Pons (tissue), 1 donor: ENCODE measurements at places on chromosomes 2 and 18.

DNA sequence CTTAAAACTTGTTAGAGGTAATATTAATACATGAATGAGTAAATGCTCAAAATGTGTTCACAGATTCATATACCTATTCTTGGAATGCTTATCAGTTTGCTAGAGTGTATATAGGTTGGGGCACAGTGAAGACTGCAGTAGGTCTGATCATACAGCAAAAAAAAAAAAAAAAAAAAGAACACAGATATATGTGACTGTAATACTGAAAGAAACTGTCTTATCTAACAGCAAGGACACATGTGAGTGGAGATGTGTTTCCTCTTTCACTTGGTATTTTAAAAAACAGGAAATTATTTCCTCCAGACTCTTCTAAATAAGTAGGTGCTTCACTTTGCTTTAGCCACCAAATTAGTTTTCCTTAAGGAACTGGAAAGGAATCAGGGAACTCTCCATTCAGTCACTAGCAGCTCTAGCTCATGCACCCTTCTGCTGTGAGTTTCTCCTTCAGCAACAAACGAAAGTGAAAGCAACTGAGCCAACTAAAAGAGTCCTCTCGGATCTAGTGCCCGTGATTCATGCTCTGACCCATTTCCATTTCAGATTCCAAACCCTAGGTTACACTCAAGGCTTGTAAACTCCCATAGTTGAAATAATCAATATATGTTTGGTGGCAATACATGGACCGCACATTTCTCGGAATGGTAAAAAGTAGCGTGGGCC, 98.5 kb downstream of the DSEL start:
- peak; percentile 21 for DNase-seq

GRCh38 chr2:107062599-107063220, 176.7 kb upstream of the ST6GAL2 start:
- DNase-seq: peak; percentile 26

DNA sequence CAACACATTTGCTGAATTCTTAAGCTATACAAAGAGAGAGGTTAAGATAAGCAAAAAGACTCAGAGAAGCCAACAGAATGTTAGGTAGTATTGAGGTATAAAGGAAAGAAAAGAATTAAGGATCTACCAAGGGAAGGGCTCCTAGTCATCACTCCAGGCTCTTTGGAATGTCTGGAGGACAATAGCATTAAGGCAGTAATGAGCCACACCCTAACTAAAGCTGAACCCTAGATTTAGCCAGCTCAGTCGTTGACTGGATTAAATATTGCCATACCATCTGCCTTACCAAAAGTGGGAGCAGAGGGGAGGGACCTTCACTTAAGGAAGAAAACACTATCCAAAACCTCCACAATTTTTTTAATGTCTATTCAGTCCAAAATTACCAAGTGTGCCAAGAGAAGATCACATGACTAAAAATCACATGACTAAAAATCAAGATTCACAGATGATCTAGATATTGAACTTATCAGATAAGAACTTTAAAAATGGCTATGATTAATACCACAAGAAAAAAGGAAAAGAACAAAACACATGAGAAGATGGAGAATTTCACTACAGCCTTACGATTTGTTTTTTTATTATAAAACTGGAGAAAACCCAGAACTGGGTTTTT, 59.7 kb downstream of the EXOC6B start:
- no peak for DNase-seq

- peak; percentile 44 for DNase-seq
These were observed 43.3 kb upstream of the SERPINB2 start for GRCh38 chr18:63844254-63844653.

GRCh38 chr2:67871686-67872412, 191.0 kb downstream of the C1D start:
- DNase-seq: no peak

DNA sequence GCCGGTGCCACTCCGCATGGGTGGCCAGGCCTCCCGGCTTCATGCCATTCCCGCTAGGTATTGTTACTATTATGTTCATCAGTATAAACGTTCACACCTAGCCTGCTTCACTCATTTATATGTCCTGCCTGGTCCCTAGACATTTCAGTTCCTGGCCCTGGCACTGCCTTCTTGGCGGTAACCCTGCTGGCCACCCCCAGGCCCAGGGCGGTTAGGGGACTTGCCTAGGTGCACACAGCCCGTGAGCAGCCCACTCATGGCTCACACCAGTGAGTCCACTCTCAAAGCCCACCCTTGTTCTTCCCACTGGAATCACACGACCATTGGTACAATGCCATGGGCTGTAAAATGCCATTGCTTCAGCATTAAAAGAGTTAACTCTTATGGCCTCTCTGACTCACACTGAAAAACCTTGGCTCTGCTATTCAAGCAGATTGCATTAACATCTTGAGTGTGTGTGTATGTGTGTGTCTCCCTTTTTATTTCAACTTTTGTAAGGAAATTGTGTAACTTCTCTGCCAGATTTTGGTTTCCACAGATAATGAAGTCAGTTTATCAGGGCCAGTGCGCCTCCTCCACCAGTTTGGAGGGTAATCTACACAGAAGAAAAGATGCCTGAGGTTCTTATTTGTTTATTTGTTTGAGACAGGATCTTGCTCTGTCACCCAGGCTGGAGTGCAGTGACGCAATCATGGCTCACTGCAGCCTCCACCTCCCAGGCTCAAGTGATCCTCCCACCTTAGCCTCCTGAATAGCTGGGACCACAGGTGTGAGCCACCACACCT, 74.2 kb downstream of the RAB31 start:
- no peak for DNase-seq

DNA sequence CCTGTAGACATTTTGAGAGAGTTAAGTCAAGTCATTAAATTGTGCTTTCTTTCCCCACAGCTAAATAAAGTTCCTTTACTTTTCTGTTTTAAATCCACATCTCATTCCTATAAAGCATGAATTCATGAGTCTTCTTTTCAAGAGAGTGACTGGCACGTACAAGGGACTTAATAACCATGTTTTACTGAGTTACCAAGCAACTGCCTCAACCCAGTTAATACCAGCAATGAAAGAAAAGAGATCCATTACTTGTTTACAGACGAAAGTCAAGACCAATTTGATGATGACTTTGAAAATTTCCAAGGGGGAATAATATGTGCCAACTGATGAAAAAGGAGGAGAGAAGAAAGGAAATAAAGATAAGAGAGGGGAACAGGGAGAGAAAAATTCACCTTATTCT, 1082.5 kb upstream of the GYPC start:
- DNase-seq: no peak

DNA sequence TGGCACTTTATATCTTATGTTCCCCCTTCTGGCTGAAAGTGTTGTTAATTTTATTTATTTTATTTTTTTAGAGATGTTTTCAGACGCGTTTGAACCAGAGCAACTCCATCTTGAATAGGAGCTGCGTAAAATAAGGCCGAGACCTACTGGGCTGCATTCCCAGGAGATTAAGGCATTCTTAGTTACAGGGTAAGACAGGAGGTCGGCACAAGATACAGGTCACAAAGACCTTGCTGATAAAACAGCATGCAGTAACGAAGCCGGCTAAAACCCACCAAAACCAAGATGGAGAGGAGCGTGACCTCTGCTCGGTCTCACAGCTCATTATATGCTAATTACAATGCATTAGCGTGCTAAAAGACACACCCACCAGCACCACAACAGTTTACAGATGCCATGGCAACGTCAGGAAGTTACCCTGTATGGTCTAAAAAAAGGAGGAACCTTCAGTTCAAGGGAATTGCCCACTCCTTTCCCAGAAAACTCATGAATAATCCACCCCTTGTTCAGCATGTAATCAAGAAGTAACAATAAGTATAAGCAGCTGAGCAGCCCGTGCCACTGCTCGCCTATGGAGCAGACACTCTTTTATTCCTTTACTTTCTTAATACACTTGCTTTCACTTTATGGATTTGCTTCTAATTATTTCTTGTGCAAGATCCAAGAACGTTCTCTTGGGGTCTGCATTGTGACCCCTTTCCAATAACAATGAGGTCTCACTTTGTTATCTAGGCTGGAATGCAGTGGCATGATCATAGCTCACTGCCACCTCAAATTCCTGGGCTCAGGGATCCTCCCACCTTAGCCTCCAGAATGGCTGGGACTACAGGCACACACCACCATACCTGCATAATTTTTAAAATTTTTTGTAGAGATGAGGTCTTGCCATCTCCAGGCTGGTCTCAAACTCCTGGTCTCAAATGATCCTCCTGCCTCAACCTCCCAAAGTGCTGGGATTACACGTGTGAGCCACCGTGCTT, 55.9 kb downstream of the CACNB4 start:
- DNase-seq: no peak

DNA sequence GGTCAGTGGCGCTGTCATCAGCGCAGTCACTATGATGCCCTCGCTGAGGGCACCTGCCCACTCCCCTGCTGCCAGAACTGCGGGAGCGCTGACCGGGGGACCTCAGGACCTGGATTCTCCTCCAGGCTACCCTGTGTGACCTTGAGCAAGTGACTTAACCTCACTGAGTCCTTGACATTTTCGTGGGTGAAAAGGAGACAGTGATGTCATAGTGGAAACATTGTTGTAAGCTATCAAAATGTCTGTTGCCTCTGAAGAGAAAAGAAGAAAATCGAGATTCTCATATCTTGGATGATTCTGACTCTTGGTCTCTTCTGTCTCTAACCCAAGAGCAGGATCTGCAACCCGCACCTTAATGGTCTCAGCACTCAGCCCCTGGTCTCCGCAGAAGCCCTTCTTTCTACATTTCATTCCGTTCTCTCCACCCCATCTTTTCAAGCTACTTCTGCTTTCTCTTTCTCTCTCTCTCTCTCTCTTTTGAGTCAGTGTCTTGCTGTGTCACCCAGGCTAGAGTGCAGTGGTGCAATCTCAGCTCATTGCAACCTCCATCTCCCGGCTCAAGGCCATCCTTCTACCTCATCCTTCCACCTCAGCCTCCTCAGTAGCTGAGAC, 978 bp upstream of the TUBA4A start:
- DNase-seq: no peak

- DNase-seq: peak; percentile 40
These were observed 675 bp downstream of the PRKD3 start for GRCh38 chr2:37323781-37324535.

- no peak for DNase-seq
These were observed 285.4 kb downstream of the ZNF516 start for GRCh38 chr18:76209597-76209996.

- DNase-seq: no peak
These were observed at the start of gene CXCR1 for GRCh38 chr2:218166791-218167190. Gene CXCR1 (minus strand): TSS chr2:218166962. CDS start chr2:218165211, 1,751 bp downstream.

DNA sequence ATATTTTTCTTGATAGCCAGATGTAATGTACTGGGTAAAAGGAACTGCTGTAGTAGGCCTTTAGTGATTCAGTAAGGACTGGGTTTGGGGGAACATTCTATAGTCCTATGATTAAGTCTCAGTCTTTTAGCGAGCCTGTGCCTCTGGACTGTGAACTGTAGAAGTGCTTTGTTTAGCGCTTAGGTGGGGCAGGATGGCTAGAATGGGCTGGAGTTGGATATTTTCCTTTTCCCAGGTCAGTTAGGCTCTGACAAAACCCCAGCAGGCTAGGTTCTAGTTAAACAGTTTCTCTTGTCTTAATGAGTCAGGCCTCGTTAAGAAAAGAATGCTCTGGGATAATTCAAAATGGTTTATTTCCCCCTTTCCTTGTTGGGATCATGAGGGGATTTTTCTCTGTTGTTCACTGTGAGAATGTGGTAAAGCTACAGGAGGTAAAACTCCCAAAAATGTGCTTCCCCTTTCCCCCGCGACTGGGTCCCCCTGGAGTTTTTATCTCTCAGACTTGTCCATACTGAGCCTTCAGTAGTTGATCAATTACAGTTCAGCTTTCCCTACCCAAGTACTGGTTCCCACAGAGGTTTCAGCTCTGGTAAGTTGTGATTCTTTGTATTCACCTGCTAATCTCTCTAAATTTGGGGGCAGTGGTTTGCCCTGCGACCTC, 31.5 kb downstream of the EHBP1 start:
- DNase-seq: no peak

DNA sequence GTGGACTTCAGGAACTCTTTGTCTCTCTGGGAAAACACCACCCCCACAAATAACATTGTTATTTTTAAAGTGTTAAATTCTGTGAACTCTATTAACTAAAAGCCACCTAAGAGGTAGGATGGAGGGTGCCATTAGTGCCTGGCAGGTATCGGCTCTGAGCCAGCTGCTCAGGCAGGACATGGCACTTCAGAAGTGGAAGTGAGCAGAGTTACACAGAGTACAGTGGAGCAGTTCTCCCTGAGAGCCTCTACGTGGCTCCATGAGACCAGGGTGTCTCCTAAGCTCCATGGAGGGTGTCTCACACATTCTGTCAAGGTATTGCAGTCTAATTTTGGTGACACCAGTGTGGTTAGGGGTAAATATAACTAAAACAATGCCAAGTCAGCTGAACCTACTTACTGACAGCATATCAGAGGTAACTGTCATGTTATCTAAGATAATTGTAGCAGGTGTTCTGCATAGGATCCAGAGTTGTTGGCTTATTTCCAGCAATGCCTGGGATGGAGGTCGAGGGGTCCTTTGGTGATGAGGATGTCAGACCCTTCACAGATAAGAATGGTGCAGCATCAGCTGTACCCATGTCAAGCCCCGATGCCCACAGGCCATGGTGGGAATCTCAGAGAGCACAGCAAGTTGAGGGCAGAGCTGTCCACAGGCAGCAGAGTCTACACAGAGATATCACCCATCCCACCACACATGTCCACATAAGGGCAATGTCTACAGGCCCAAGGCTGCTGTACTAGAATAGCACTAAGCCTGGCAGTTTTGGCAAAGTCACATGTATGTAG, 8.6 kb upstream of the MALL start:
- no peak for DNase-seq

DNA sequence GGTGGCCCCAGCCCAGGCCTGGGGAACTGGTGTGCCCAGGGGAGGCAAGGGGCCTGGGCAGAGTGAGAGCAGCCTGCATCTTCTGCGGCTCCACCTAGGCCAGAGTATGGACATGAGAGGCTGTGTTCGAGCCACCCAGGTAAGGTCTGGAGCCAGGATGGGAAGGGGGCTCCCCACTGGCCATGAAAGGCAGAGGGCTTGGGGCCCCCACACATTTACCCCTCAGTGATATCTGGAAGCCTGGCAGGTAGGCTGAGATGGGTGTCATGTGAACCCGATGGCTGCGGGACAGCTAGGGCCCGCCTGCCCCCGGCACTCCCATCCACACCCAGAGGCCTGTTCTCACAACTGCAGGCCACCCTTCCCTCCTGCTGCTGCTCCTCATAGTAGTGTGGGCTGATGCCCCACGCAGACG, 13.2 kb downstream of the ADRA2B start:
- no peak for DNase-seq

DNA sequence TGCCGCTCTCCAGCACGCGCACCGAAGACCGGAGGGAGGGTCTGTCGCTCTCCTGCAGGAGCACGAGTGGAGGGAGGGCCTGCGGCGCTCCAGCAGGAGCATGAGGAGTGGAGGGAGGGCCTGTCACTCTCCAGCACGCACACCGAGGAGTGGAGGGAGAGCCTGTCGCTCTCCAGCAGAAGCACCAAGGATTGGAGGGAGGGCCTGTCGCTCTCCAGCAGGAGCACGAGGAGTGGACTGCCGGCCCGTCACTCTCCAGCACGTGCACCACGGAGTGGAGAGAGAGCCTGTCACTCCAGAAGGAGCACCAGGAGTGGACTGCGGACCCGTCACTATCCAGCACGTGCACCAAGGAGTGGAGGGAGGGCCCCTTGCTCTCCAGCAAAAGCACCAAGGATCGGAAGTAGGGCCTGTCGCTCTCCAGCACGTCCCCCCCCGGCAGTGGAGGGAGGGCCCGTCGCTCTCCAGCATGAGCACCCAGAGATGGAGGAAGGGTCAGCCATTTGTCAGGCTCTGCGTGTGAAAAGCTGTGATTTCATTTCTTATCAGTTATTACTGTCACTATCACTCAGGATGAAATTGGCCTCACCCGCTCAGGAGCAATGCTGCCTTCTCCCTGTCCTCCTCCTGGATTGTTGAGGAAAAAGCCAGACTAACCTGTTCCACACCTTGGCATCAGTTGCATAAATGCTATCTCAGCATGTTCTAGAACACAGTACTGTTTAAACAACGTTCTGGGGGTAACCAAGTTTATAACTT, 35.9 kb downstream of the ADI1 start:
- DNase-seq: no peak
